Chondrocyte (in vitro differentiated cells): ENCODE measurements at places on chromosomes 13 and 19. TPM values are rescaled to one million over a fixed set of nuclear protein-coding genes. Genes with fewer than 3 reads are reported as not detected.

KIR2DL4 gene
- total RNA-seq = not detected in 3 replicates

CCNA1 gene
- 0.27 to 0.38 TPM in 2 of 3 replicates, not detected in the other for total RNA-seq

ZNF560 gene
- not detected in 3 replicates for total RNA-seq

FSD1 gene
- 8.8 to 13.7 TPM (median 11.6 TPM) in 3 replicates for total RNA-seq

GJA3 gene
- 0.17 to 0.37 TPM (median 0.33 TPM) in 3 replicates for total RNA-seq

MAP2K2 gene
- 131 to 168 TPM (median 158 TPM) in 3 replicates for total RNA-seq

CILP2 gene
- 5.8 to 12.7 TPM (median 11.7 TPM) in 3 replicates for total RNA-seq

KCNJ14 gene
- total RNA-seq = 0.90 to 1.1 TPM (median 0.95 TPM) in 3 replicates

- no peak overlapping the region for H3K4me3 ChIP-seq
- H3K27me3 ChIP-seq = no peaks in the 10 kb centered on the region
- H3K4me1 ChIP-seq = peaks cover 14% of the 10 kb centered on the region
- no peak for DNase-seq
- peaks cover 17% of the 10 kb centered on the region for H3K36me3 ChIP-seq
Observed at GRCh38 chr19:39828654-39829032, 5.3 kb downstream of the DYRK1B start.

GRCh38 chr13:69660155-69660554, 447.5 kb upstream of the ATXN8OS start:
- H3K27me3 ChIP-seq = no peaks in the 10 kb centered on the region
- no peaks in the 10 kb centered on the region for H3K4me1 ChIP-seq

- no peak for DNase-seq
- H3K27me3 ChIP-seq = peaks cover 70% of the 10 kb centered on the region
- H3K27ac ChIP-seq = no peak overlapping the region
Observed at GRCh38 chr19:50777830-50778303, 7.6 kb downstream of the GPR32 start.

- H3K4me1 ChIP-seq = peaks cover 11% of the 10 kb centered on the region
- H3K36me3 ChIP-seq = no peaks in the 10 kb centered on the region
- no peak for DNase-seq
- H3K27ac ChIP-seq = no peak overlapping the region
Observed at GRCh38 chr19:34084396-34085145, 87.7 kb upstream of the LSM14A start.

- H3K27ac ChIP-seq = no peak overlapping the region
- no peak overlapping the region for H3K4me3 ChIP-seq
- no peaks in the 10 kb centered on the region for H3K36me3 ChIP-seq
- no peak for DNase-seq
Observed at GRCh38 chr13:72565893-72566292, 161.5 kb downstream of the MZT1 start.

DNA sequence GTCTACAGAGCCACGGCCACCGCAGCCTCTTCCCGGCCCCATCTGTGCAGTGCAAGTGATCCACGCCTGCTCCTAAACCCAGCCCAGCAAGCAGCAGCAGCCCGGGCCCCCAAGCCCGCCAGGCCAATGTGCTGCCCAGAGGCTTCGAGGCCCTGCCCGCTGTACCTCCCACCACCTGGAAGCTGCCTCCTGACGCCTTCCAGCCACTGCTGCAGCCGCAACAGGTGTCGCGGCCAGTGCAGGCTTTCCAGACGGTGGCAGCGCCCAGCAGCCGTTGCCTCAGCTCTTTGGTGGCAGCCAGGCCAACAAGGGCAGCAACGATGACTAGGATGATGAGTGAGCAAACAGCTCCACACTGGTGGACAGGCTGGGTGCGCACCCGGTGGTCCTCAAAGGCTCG, 50.2 kb upstream of the TPM4 start:
- peak; percentile 87 for DNase-seq
- H3K27me3 ChIP-seq = peaks cover 13% of the 10 kb centered on the region
- H3K4me3 ChIP-seq = no peak overlapping the region
- H3K36me3 ChIP-seq = no peaks in the 10 kb centered on the region

GRCh38 chr13:29859971-29860370, 9.6 kb upstream of the UBL3 start:
- no peaks in the 10 kb centered on the region for H3K27me3 ChIP-seq
- H3K36me3 ChIP-seq = no peaks in the 10 kb centered on the region

GRCh38 chr19:46256855-46257254, 27.3 kb downstream of the IGFL1 start:
- H3K27ac ChIP-seq = no peak overlapping the region
- H3K27me3 ChIP-seq = peaks cover 45% of the 10 kb centered on the region
- no peak overlapping the region for H3K4me3 ChIP-seq
- no peak for DNase-seq
- H3K4me1 ChIP-seq = peaks cover 14% of the 10 kb centered on the region

DNA sequence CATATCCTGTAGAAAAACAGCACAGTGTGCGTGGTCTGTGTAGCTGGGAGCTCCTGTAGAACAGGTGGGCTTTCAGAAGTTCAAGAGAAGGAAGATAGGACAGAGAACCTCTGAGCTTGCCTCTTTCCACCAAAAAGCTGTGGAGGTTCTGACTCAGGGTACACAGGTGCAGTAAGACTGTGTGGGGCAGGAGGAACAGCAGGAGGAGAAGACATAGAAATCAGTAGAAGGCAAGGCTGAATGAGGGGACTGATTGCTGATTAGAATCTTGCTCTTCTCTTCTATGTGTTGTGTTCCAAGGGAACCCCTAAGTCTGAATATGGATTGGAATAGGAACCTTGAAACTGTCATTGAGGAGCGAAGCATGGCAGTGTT, 122.7 kb downstream of the AKAP11 start:
- H3K27ac ChIP-seq = no peak overlapping the region
- no peak overlapping the region for H3K4me3 ChIP-seq
- H3K36me3 ChIP-seq = peaks cover 2% of the 10 kb centered on the region
- DNase-seq = no peak
- H3K27me3 ChIP-seq = peaks cover 12% of the 10 kb centered on the region
- H3K4me1 ChIP-seq = peaks cover 13% of the 10 kb centered on the region

GRCh38 chr13:112781881-112782361, 92.1 kb downstream of the ATP11A start:
- DNase-seq = no peak
- H3K4me1 ChIP-seq = peaks cover 26% of the 10 kb centered on the region
- H3K36me3 ChIP-seq = peaks cover 2% of the 10 kb centered on the region
- no peaks in the 10 kb centered on the region for H3K27me3 ChIP-seq

DNA sequence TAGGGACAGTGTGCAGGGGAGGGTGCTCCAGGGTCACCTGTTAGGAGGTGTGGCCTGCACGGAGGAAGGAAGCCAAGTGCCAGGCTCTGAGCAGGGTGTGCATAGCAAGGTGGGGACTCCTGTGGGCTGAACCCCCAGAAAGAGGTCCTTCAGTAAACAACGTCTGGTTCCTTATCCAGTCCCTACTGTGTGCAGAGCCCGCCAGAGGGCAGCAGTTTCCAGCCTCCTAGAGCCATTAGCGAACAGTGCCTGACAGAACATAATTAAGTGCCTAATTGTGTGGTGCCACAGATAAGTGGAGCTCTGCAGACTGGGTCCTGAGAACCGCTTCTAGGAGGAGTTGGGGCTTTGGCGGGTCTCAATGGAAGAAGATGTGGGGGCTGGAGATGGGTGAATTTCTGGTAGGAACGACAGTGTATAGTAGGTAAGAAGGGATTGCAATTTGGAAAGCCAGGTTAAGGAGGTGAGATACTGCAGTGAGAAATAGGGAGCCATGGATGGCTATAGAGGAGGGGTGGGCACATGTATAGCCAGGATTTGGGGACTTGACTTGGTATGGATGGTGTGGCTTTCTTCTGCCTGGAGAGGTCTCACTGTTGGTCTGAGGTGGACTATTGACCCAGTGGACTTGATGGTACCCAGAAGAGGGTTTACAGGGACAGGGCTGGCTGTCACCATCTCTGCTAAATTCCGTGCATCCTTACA, 323.1 kb downstream of the ZNF536 start:
- H3K36me3 ChIP-seq = no peaks in the 10 kb centered on the region
- DNase-seq = no peak
- H3K4me3 ChIP-seq = no peak overlapping the region
- no peak overlapping the region for H3K27ac ChIP-seq
- peaks cover 6% of the 10 kb centered on the region for H3K4me1 ChIP-seq

DNA sequence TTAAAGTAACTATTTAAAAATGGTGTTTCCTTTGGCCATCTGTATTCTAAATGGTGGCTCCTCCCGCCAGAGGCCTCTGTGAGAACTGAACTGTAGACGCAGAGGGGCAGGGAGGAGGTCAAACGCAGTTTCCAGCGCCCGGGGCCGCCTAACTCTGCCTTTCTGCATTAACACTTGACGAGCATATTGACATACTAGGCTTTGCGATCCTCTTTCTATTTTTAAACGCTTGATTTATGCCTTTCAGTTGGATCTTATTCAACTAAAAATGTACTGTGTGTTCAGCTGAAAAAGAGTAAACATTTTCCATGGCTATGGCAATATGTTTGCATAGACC, 74.7 kb downstream of the SPACA7 start:
- peaks cover 2% of the 10 kb centered on the region for H3K36me3 ChIP-seq
- no peak for DNase-seq
- H3K4me1 ChIP-seq = no peaks in the 10 kb centered on the region
- H3K27ac ChIP-seq = no peak overlapping the region

- DNase-seq = no peak
- no peak overlapping the region for H3K4me3 ChIP-seq
- H3K27ac ChIP-seq = no peak overlapping the region
- H3K36me3 ChIP-seq = no peaks in the 10 kb centered on the region
Observed at GRCh38 chr13:86758116-86758515, 913.1 kb upstream of the SLITRK5 start.

GRCh38 chr13:97369261-97369893, 64.6 kb upstream of the RAP2A start:
- no peaks in the 10 kb centered on the region for H3K27me3 ChIP-seq
- H3K4me1 ChIP-seq = peaks cover 24% of the 10 kb centered on the region
- H3K36me3 ChIP-seq = peaks cover 7% of the 10 kb centered on the region

DNA sequence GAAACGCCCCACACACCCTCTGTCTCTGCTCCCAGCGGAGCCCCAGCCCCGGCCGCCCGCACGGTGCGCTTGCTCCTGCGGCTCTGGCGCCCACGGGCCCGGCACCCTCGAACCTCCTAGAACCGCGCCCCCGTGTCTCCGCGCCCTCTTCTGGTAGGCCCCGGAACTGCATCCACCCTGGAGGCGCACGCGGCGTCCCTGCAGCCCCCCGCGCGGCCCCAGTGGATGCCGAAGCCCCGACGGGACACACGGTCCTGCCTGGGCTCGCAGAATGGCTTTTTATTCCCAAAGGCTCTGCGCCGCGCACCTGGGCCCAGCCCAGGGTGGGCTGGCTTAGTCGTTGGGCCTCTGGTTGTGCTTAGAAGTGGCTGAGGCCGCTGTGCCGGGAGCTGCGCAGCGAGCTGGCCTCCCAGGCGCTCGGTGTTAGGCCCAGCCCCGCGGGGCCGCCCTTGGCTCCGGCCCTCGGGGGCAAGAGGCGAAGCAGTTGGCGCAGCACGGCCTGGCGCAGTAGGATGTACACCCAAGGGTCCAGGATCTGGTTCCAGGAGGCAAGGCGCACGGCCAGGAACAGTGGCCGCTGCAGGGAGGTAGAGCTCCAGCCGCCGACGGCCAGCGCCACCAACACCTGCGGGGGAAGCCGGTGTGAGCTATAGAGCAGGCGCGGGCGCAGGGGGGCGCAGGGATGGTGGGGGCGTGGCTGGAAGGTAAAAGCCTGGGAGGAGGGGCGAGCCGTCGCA, 2.8 kb downstream of the PTGER1 start:
- no peaks in the 10 kb centered on the region for H3K27me3 ChIP-seq
- peaks cover 35% of the 10 kb centered on the region for H3K4me1 ChIP-seq
- H3K4me3 ChIP-seq = no peak overlapping the region
- no peak overlapping the region for H3K27ac ChIP-seq

DNA sequence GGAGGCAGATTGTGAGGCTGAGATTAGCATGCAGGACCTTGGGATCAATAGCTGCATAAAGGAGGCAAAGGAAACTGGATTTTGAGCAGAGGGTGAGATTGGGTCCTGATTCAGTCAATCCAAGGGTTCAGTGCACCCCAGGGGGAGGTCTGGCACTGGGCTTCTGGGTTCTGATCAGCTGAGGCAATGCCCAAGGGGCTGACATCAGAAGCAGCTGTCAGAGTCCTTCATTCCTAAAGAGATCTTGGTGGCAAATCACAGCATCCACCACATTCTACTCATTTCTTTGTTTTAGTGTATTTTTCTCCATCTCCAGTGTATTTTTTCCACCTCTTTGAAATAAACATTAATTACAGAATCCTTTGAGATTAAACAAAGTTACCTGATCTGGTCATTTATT, 5.4 kb upstream of the LYPD5 start:
- H3K4me3 ChIP-seq = no peak overlapping the region
- no peaks in the 10 kb centered on the region for H3K36me3 ChIP-seq
- H3K27me3 ChIP-seq = peaks cover 15% of the 10 kb centered on the region

DNA sequence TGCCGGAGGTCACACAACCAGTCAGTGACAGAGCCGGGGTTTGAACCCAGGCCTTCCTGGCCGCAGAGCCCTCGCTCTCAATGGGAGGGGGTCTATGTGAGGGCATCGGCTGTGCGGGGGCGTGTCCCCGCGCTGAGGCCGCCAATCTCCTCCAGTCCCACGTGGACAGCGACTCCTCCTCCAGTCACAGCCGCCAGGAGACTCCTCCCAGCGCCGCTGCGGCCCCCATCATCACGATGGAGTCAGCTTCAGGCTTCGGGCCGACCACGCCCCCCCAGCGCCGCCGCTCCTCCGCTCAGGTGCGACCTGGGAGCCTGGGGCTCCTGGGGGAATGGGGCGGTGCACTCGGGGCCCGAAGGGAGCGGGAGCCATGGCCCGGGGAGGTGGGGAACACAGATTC, 6.0 kb downstream of the SPRED3 start:
- H3K4me1 ChIP-seq = peaks cover 9% of the 10 kb centered on the region
- H3K27me3 ChIP-seq = peaks cover 2% of the 10 kb centered on the region
- peaks cover 9% of the 10 kb centered on the region for H3K36me3 ChIP-seq
- H3K27ac ChIP-seq = no peak overlapping the region
- no peak for DNase-seq

GRCh38 chr19:32363175-32363574, 17.8 kb downstream of the ZNF507 start:
- no peak for DNase-seq
- H3K27me3 ChIP-seq = no peaks in the 10 kb centered on the region
- H3K36me3 ChIP-seq = peaks cover 11% of the 10 kb centered on the region
- H3K27ac ChIP-seq = no peak overlapping the region
- peaks cover 25% of the 10 kb centered on the region for H3K4me1 ChIP-seq

GRCh38 chr13:33537026-33537425, 251.5 kb upstream of the STARD13 start:
- no peak overlapping the region for H3K4me3 ChIP-seq
- no peaks in the 10 kb centered on the region for H3K36me3 ChIP-seq

GRCh38 chr19:35732540-35733179, 9.6 kb downstream of the IGFLR1 start:
- no peak overlapping the region for H3K4me3 ChIP-seq
- peak; percentile 89 for DNase-seq
- H3K27me3 ChIP-seq = no peaks in the 10 kb centered on the region
- H3K4me1 ChIP-seq = no peaks in the 10 kb centered on the region
